ENCODE measurements at places on chromosomes 16 and 17.

GRCh38 chr17:59941131-59941530, 23.4 kb downstream of the RNFT1 start:
- H3K4me3 ChIP-seq, result no peak overlapping the region
- H3K27ac ChIP-seq, result no peak overlapping the region
- H3K27me3 ChIP-seq, result no peaks in the 10 kb centered on the region
- H3K4me1 ChIP-seq, result no peaks in the 10 kb centered on the region
- DNase-seq, result no peak
- H3K36me3 ChIP-seq, result peaks cover 23% of the 10 kb centered on the region

DNA sequence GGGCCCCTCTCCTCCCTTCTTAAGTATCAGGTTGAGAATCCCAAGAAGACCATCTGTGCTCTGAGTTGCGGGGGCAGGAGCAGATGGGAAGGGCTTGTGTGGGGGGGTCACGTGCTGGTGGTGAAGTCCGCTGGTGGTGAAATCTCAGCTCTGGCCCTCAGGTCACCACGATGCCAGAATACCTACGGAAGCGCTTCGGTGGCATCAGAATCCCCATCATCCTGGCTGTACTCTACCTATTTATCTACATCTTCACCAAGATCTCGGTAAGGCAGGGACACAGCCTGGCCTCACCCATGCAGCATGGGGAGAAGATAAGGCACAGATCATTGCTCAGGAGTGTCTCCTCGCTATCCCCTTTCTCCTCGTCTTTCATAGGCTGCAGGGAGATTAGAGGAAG, 29.7 kb downstream of the SLC5A11 start:
- H3K27me3 ChIP-seq, result peaks cover 8% of the 10 kb centered on the region
- H3K4me1 ChIP-seq, result no peaks in the 10 kb centered on the region
- H3K36me3 ChIP-seq, result no peaks in the 10 kb centered on the region
- H3K27ac ChIP-seq, result no peak overlapping the region
- H3K4me3 ChIP-seq, result no peak overlapping the region

GRCh38 chr16:68902003-68902968, 59.0 kb downstream of the TANGO6 start:
- peak overlapping the region; percentile 34 for H3K27ac ChIP-seq
- no peak overlapping the region for H3K4me3 ChIP-seq
- peak; percentile 77 for DNase-seq
- H3K4me1 ChIP-seq, result peaks cover 2% of the 10 kb centered on the region
- H3K36me3 ChIP-seq, result peaks cover 1% of the 10 kb centered on the region

DNA sequence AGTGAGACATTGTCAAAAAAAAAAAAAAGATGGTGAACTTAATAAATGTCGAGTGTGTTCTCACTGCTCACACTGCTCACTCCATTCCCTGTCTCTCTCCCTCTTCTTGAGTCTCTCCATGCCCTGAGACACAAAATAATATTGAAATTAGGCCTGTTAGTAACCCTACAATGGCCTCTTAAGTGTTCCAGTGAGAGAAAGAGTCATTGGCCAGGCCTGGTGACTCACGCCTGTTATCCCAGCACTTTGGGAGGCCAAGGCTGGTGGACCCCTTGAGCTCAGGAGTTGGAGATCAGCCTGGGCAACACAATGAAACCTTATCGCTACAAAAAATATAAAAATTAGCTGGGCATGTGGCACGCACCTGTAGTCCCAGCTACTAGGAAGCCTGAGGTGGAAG, 16.2 kb upstream of the CSF3 start:
- H3K27me3 ChIP-seq, result no peaks in the 10 kb centered on the region
- peaks cover 41% of the 10 kb centered on the region for H3K36me3 ChIP-seq
- no peaks in the 10 kb centered on the region for H3K4me1 ChIP-seq
- H3K4me3 ChIP-seq, result no peak overlapping the region
- DNase-seq, result peak; percentile 33
- no peak overlapping the region for H3K27ac ChIP-seq

DNA sequence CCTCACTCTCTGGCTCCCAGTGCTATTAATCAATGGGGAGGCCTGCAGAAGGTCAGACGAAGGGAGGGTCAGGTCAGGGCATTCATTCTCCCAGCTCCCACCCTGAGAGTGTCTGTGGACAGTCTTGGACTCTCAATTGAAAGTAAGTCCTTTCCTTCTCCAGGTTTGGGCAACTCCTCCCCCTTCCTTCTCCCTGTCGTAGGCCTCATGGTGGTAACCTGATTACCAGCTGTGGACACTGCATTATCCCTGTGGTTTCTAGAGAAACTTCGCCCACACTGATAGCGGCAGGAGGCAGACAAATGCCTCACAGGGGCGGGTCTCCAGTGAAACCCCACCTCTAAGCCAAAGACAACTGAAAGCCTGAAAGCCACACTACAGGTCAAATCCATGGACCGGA, 57.7 kb upstream of the SLC25A19 start:
- DNase-seq, result peak; percentile 72
- no peak overlapping the region for H3K27ac ChIP-seq
- no peak overlapping the region for H3K4me3 ChIP-seq
- no peaks in the 10 kb centered on the region for H3K27me3 ChIP-seq
- H3K4me1 ChIP-seq, result peaks cover 7% of the 10 kb centered on the region
- no peaks in the 10 kb centered on the region for H3K36me3 ChIP-seq

DNA sequence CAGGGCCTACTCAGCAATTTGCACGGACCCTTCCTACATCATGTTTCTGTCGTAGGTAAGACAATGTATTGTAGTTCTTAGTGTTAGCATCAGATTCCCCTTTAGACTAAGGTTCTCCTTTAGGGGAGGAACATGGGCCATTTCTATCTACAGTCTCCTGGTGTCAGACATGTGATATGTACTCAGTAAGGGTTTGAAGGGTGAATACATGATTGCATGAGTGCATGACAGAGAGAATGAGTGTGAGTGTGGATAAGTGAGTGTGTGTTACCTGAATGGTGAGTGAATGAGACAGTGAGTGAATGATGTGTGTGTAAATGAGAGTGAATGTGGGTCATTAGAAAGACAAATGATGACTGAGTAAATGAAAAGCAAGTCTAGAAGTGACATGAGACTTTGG, 476.8 kb downstream of the HAPSTR1 start:
- no peaks in the 10 kb centered on the region for H3K36me3 ChIP-seq
- H3K4me3 ChIP-seq, result no peak overlapping the region
- no peaks in the 10 kb centered on the region for H3K4me1 ChIP-seq
- no peak overlapping the region for H3K27ac ChIP-seq
- no peaks in the 10 kb centered on the region for H3K27me3 ChIP-seq

All from IMR-90 (cell line).